Immature natural killer cell (primary cell): ENCODE measurements at places on chromosomes 5 and 9. TPM values are rescaled to one million over a fixed set of nuclear protein-coding genes. Genes with fewer than 3 reads are reported as not detected.

HTR1A gene
- not detected for polyA plus RNA-seq

SLC1A3 gene
- polyA plus RNA-seq: not detected

HIGD2A gene
- polyA plus RNA-seq: 218 TPM

CCL21 gene
- not detected for polyA plus RNA-seq

PCDHGC4 gene
- polyA plus RNA-seq: not detected

SPINK5 gene
- not detected for polyA plus RNA-seq

RALGDS gene
- polyA plus RNA-seq: 31.2 TPM

WNK2 gene
- not detected for polyA plus RNA-seq

HAVCR2 gene
- polyA plus RNA-seq: 101 TPM

GTF2H2 gene
- polyA plus RNA-seq: 10.7 TPM

CNTNAP3 gene
- polyA plus RNA-seq: not detected

PCSK1 gene
- not detected for polyA plus RNA-seq

INSL6 gene
- polyA plus RNA-seq: not detected

GPR151 gene
- polyA plus RNA-seq: not detected

PALM2AKAP2 gene
- not detected for polyA plus RNA-seq

PHF24 gene
- not detected for polyA plus RNA-seq
